Stimulated activated CD4-positive, alpha-beta T cell treated with anti-CD3 and anti-CD28 coated beads, Interleukin-1b, Interleukin-23, amount 100 ng/mL, for 1 hour (primary cell): ENCODE measurements at places on chromosomes 12 and 14.

DNA sequence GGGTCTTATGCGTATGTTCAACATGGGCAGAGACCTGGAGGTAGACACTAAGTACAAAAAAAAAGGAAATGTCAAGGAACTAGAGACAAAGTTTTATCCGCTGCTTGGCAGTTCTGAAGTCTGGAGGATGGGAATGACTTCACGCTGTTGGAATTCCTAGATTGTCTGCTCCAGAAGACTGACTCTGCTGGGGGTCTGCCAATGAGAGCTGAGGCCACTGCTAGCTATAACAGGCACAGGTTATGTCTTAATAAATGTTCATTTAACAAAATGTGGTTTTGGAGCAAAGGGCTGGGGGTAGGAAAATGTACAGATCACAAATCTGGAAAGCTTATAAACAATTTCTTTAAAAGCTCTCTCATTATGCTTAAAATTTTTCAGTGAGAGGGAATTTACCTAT is 5.9 kb downstream of the RNASE8 start:
- DNase-seq, result no peak

DNA sequence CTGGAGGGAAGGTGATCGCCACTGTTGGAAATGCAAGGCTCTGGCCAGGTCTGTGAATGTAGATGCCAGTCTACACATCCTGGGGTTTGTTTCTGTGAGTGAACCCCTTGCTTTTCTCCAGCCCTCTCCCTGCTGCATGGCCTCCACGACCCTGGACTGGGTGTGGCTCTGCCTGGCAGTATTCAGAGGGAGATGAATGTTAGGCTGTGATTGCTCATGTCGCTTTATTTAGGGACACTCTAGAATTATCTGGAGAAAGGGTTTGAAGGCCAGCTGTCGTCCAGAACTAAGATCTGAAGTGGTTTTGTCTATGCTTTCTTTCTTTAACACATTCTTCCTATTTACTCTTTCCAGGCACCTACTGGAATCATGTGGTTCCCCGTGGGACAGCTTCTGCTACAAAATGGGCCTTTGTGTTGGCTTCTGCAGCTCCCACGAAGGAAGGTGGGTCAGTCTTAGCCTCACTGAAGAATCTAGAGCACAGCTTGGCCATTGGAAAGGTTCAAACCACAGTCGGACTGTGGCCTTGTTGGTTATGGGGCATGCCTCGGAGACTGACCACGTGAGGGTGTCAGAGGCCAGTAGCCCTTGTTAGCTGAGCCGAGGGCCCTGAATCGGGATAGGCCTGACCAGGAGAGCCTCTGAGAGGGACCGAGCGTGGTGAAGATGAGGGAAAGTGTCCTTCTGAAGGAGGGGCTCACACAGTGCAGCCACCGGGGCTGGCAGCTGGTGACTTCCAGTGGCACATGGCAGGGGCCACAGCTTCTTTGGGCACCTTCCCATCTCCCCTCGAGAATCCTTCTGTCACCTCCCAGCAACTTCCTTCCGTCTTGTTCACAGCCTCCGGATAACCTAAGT is 59.1 kb downstream of the ANKRD9 start:
- DNase-seq, result no peak

DNA sequence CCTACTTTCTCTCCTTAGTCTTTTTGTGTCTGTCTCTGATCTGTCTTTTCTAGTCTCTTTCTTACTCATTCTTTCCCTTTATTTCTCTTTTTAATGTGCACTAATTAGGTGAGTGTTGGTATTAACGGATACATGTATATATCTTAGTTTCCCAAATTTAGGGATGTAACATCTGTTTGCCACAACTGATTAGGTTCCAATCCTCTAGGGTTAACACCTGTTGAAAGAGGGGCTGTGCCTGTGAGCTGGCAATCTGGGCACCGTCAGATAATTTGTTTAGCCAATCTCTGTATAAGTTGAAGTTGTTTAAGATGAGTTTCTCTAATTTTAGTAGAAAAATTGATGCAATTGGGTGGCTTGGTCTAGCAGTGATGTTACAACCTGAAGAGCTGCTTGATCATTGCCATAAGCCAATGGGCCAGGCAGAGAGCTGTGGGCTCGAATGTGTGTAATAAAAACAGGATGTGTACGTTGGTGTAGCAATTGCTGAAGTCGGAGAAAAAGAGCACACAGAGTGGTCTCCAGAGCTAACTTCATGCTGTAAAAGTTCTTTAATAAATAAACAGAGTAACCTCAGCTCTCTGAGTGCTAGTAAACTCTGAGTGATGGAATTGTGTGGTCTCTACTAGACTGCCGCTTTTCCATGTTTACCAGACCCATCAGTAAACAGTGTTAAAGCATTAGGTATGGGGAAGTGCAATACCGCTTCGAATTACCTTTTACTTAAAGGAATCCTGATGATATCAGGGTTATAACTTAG is 18.3 kb upstream of the LYZ start:
- DNase-seq, result no peak

DNA sequence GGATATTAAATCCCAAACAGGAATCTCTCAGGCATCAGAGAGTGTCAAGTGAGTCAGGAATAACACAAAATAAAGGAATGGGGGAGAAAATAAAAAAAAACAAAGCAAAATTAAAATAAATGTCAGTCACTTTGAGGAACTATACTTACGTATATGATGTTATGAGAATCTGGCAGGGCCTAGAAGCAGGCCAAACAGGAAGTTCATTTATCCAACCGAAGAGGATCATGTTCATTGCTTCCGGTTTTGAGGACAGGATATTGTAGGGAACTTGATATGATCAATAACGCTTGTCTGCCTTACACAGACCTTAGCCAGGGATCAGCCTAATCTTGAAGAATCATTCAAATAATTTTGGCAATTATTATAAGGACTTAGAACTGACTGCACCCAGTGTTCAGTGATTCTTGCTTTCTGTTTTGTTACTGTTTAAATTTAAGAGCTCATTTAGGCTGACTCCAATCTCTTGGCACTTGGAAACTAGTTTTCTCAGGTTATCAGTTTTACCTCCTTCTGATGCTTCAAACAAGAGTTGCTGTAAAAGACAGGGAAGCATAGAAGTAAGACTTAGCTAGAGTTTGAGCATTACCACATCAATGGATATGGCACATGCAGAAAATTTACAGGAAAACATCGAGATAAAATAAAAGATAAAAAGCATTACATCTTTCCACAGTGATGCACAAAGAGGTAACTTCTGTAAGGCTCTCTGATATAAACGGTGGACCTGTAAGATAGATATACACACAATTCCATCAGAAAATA is 53.4 kb downstream of the ZFC3H1 start:
- DNase-seq, result no peak

GRCh38 chr12:95151821-95152220 is 65.4 kb downstream of the FGD6 start:
- DNase-seq, result no peak

DNA sequence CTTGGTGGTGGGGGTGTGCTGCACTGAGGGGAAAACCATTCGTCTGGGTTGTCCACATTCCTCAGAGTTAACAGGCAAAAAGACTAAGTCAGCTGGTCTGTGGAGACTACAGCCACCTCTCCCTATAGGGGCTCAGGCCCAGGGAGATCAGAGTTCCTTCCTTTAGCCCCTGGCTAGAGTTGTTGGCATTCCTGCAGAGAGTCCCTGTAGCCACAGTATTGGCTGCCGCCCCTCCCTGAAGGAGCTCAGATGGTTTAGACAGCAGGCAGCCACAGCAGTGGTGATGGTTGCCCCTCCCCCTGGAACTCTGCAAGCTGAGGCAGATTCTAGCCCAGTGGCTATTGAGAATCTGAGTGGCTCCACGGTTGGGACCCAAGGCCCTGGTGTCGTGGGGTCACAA is 1072.5 kb upstream of the ATXN7L3B start:
- DNase-seq, result no peak

DNA sequence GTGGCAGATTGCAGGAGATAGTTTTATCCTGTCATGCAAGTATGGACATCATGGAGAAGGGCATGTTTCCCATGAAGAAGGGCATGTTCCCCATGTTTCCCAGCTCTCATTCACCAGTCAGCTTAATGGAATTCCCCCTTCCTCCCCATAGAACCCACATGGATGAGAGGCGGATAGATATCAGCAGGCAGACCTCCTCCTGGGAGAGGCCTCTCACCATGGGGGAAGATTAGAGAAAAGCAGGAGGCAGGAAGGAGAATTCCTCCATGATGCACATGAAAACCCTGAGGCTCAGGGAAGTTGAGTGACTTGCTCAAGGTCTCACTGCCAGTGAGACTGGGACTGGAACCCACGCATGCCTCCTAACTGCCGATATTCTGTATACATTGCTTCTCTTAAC is 92.9 kb upstream of the FOXN3 start:
- DNase-seq, result no peak

- DNase-seq, result no peak
Observed at GRCh38 chr14:90758959-90759358, 57.3 kb downstream of the TTC7B start.

DNA sequence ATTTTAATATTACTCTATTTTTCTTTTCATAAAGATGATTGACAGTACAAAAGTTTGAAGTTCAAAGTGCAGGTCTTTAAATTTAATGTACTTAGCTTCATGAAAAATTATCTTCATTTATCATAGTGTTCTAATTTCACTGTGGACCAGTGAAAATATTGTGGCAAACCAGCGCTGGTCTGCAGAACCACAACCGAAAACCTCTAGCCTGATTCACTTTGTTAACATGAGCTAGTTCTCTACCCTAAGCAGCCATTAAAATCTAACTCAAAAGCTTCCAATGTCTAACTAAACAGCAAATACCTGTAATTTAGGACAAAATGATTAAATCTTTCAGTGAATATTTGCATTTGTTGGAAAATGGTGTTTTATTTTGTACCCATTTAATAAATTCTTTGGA is 161.1 kb upstream of the TMTC2 start:
- no peak for DNase-seq

DNA sequence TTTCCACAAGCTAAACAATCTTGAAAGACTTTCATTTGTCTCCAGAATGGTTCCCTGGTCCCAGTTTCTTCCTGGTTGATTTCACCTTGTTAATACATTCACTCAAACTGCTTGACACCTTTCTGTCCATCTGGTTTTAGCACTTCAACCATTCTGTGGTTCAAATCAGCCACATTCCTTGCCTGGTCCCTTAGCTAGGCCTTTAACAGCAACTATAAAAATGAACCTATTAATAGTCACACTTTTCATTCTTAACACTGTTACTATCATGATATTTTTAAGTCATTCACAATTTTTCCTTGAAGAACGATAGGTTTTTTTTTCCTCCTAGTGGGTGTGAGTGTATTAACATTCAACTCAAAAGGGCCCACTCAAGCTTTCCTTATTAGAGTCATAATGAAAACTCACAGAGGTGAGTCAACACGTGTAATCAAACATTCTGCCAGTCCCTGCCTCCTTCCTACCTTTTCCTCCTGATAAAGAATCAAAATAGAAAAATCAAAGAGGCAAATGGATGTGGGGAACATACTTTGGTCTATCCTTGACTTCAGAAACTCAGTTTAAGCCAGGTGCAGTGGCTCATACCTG is 34.4 kb upstream of the CCNT1 start:
- no peak for DNase-seq

- DNase-seq, result no peak
Observed at GRCh38 chr12:6257007-6257406, 53.5 kb upstream of the PLEKHG6 start.

DNA sequence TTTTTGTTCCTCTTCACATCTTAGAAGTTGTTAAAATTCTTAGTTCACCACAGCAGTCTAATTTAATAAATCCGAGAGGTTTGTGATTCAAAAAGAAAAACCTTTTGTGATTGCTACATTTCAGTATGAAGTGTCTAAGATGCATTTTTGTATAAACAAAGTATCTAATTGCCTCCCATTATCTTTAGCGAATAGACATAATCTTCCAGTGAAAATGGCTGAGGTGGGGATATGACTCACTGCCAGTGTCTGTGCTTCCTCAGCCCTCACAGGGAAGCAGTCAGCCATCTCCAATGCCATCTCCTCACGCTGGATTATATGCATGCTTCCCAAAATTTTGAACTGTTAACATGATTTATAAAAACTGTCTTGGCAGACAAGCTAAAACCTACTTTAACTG is 7.6 kb downstream of the GCH1 start:
- DNase-seq, result no peak

- no peak for DNase-seq
Observed at GRCh38 chr12:76308866-76309265, 39.3 kb downstream of the BBS10 start.

GRCh38 chr12:31007636-31008175 is 66.0 kb upstream of the DDX11 start:
- no peak for DNase-seq

DNA sequence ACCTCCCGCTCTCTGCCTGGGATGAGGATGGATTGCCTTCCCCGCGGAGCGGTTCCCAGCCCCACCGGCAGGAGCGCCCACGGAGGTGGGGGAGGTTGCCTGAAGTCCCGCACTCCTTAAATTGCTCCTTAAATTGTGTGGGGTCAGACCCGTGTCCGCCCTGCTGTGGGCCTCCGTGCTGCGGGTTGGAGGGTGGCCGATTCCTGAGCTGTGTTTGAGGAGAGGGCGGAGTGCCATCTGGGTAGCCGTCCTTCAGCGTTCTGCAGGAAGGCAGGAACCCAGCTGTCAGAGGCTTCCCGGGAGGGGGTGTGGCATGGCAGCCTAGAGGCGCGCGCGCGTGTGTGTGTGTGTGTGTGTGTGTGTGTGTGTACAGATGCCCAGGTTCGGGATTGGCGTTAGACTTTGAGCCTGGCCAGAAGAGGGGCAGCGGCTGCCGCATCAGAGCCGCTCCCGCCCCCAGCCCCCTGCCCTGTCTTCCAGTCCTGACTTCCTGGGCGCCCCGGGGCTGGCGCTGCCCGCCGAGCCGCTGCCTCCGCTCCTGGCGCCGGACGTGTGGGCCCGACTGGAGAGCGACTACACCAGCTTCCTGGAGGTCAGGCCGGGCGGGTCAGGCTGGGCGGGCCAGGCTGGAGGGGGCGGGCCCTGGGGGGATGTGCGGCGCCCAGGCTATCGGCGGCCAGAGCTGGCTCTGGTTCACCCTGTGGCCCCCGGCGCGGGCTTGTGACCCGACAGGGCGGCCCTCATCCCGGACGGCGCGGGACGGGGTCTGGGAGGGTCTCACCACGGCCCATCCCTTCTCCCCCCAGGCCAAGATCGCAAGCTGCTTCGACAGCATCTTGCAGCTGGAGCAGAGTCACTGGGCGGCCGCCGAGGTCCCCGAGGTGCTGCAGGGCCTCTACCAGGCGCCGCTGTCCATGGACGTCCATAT is 9.2 kb downstream of the EXOC3L4 start:
- DNase-seq, result no peak

- no peak for DNase-seq
Observed at GRCh38 chr12:132836795-132837331, 8.2 kb upstream of the GOLGA3 start.
